ENCODE measurements at places on chromosomes 2 and 18.

GRCh38 chr2:149346272-149346671 is 15.9 kb downstream of the LYPD6 start:
- no peak for DNase-seq

DNA sequence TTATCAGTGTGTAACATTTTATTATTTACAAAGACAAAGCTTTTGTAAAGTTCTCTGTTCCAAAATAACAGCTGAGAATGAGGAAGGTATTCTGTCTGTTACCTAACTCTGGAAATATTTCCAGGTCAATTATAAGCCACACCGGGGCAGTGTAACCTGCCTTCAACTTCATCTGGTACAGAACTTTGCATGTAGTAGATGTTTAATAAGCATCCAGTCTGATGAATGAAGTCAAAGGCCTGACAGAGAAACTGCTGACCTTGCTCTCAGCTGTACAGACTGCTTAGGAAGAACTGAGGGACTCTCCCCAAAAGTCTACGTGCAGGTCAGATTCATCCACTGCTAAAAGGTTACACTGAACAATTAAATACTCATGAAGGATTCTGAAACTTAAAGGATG is 43.3 kb downstream of the WDFY1 start:
- no peak for DNase-seq

- no peak for DNase-seq
These were observed 303.9 kb upstream of the EPHA4 start for GRCh38 chr2:221876016-221876415.

GRCh38 chr2:65710779-65711295 is 278.4 kb upstream of the SPRED2 start:
- no peak for DNase-seq

GRCh38 chr2:59301466-59302402 is 1060.6 kb upstream of the FANCL start:
- no peak for DNase-seq

DNA sequence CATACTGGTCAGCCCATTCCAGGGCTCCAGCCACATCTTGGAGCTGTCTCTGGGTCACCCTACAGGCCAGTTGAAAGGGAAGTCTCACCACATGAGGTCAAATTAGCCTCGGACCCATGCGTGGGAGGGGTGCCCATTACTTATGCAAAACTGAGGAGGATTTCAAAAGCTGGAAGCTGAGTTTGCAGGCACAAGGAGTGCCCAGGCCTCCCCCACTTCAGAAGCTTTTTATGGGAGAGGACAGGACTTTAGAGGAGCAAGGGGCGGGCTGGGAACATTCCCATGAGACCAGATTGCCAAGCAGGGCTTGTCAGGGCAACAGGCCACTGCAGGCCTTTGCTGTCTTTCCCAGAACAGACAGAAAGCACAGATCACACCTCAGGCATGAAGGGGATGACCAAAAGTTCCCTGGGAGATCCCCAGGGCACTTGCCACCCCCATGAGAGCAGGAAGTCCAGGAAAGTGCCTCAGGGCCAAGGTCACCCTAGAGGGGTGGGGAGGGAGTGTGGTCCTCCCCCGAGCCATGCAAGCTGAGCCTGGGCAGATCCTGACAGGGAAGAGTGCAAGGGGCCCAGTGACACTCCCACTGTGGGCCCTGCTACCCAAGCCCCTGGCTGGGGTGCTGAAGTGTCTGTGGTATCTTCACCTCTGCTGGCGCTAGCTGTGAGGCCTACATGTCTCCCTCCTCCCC is 267.7 kb downstream of the BCL11A start:
- DNase-seq: no peak

DNA sequence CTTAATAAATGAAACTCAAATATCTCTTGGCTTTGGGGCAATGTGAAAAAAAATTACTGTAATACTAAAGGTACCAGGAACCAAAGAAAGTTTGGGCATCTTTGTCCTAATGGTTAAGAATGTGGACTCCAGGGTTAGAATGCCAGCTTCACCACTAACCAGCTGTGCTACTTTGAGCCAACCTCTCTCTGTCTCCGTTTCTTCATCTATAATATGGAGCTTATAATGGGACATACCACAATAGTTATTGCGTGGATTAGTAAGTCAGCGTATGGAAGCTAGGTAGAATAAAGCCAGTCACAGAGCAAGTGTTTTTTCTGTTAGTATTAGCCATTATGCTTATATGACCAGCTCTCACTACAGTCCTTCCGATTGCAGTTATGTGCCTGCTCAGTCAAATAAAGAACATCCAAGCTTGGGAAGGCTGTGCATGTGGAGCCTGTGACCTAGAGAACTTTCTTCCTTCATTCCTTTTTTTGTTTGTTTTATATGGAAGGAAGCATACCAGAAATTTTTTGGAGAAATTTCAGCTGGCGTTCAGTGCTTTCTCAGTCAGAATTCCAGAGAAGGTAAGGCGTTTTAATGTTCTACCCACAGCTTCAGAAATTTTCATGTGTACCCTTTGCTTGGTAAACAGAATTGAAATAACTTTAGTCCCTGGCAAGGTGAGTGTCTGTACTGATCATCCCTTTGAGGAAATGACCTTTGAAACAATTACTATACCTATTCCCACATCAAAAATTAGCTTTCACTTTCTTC is 114.0 kb upstream of the RND3 start:
- DNase-seq: no peak

Measured in stimulated activated CD8-positive, alpha-beta memory T cell treated with anti-CD3 and anti-CD28 coated beads, Interleukin-15, amount 100 ng/mL, for 24 hours (primary cell).